ENCODE measurements at places on chromosomes 3 and 15.

DNA sequence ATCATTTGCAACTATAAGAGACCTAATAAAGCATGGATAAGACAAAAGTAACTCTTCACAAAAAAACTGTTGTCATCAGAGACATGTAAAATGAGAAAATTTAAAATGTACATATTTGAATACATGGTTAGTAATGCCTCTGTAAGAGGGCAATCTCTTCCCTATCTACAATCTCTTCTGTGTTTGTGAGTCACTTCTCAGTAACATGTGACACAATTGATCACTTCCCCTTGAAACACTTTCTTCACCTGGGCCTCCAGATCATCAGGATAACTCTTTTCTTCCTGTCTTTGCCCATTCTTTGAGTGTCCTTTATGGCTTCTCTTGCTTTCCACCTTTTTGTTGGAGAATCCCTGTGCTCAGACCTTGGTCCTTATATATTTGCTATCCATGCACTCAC lies 50.4 kb downstream of the TFDP2 start:
- no peak for DNase-seq

DNA sequence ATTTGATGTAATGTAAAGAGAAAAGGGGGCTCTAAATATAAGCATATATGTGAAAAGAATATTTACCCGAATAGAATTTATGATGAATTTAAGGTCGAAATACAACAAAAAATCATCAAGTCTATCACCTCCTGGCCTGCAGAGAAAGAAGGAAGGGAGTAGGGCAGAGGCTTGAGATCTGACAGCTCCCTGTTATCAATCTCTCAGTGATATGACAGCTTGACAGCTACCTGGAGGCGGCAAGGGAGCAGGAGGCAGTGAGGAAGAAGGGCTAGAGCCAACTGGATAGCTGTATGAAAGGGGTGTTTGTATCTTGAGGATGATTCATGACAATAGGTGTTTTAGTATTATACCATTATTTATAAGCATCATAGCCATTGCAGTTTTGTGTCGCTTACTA lies 299.8 kb upstream of the DNAJC19 start:
- DNase-seq, result no peak

- DNase-seq, result no peak
These were observed 54.5 kb upstream of the OCA2 start for GRCh38 chr15:28153492-28154119.

DNA sequence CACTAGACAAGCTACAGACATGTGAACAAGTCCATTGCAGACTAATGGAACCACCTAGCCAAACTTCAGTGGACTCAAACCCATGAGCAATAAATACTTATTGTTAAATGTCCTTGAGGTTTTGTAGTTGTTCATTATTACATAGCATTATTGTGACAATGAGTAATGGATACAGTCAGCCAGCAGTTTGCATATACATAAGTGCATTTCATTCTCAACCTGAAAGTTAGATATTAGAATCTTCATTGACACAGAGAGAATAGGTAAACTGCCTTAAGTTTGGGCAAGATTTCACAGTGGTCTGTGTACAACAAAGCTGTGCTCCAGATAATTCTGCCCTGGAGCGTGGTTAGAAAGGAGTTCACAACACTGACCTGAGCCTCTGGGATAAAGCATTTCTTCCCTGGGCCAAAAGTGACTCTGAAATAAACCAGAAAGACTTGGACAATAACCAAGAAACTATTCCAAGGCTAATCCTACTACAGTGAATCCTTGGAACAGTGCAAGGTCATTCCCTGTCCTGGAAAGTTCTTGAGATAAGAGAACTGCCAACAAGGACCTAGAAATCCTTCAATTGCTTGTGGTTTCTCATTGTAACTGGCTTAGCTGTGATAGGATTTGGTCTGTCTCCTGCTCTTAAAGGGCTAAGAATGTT lies 225.5 kb upstream of the STT3B start:
- no peak for DNase-seq

DNA sequence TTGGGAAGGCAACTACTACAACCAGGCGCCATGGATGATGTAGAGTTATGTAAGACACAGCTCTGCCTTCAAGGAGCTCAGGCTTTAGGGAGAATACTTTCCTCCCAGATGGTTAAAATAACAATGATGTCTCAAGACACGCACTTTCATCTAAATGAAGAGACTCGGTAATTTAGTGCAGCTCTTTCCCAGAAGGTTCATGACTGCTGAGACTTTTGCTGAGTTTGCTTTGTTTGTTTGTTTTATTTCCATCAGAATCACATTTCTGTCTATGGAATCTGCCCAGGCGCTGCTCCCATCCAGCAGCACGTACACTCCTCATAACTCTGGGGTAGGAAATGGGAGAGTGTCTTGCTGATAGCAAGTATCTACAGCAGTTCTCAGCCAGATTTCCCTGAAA lies 33.9 kb upstream of the MEX3B start:
- no peak for DNase-seq

DNA sequence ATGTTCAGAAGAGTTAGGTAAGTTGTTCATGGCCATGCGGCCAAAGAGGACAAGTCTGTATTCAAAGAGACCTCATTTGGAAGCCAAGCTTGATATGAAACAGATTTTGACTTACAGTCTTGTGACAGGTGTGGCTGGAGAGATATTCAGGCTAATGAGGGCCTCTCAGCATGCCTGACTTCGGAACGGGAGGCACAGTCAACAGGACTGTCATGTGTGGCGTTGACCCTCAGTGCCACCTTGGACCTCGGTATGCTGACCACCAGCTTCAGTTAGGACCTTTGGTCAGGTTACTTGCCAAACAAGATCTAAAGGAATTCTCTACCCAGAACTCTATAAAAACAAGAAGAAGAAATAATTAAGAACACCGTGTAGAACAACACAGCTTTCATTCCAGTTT lies 124.1 kb downstream of the CHST2 start:
- DNase-seq, result no peak

DNA sequence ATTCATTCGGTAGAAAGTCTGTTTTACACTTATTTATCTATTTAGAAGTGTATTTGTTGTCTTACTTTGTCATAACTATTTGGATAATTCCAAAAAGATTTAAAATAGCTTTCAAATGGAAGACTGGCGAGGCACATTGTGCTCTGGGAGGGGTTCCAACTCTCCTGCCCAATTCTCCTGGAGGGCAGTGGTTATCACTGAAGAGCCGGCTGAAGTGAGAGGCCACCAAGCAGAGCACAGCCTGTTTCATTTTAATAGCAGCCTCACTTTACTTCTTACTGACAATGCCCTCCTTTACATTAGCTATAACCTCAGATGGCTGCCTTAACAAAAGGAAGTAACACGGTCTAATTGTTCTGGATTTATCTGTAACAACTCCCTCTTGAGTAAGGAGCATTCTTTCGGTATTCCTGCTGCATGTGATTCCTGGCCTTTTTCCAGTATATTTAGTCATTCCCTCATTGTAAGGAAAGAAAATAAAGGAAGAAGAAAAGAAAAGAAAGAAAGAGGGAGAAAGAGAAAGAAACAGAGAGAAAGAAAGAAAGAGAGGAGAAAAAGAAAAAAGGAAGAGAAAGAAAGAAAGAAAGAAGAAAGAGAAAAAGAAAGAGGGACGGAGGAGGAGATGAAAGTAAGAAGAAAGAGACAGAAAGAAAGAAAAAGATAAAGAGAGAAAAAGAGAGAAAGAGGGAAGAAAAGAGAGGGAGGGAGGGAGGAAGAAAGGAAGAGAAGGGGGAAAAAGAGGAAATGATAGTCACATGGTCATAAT lies 339.8 kb upstream of the WNT5A start:
- DNase-seq, result no peak

GRCh38 chr15:39125904-39126303 lies 455.0 kb upstream of the THBS1 start:
- DNase-seq, result no peak

- no peak for DNase-seq
These were observed 53.3 kb upstream of the CPOX start for GRCh38 chr3:98646680-98647079.

DNA sequence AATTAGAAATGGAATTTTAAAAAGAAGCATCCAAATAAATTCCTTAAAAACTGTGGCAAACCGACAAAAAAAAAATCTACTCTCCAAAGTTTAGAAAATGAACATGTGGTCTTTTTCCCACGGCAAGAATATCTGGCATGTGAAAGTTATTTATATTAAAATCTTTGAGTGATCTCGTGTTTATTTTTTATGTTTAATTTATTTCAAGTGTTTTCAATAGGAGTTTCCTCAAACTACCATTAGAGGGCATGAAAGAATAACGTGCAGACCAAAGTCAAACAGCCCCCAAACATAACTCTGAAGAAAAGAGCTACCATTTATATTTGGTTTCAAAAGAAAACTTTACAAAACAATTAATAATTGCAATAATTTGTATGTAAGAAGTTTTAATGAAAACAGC lies 286.4 kb downstream of the ZIC4 start:
- DNase-seq, result no peak

GRCh38 chr3:60912142-60912541 lies 339.1 kb downstream of the FHIT start:
- no peak for DNase-seq

GRCh38 chr3:16146015-16146730 lies 28.3 kb upstream of the GALNT15 start:
- DNase-seq, result no peak

- DNase-seq, result no peak
These were observed 436.3 kb upstream of the SGO1 start for GRCh38 chr3:20622304-20622703.

GRCh38 chr3:153079386-153079785 lies 82.6 kb upstream of the RAP2B start:
- DNase-seq, result no peak

DNA sequence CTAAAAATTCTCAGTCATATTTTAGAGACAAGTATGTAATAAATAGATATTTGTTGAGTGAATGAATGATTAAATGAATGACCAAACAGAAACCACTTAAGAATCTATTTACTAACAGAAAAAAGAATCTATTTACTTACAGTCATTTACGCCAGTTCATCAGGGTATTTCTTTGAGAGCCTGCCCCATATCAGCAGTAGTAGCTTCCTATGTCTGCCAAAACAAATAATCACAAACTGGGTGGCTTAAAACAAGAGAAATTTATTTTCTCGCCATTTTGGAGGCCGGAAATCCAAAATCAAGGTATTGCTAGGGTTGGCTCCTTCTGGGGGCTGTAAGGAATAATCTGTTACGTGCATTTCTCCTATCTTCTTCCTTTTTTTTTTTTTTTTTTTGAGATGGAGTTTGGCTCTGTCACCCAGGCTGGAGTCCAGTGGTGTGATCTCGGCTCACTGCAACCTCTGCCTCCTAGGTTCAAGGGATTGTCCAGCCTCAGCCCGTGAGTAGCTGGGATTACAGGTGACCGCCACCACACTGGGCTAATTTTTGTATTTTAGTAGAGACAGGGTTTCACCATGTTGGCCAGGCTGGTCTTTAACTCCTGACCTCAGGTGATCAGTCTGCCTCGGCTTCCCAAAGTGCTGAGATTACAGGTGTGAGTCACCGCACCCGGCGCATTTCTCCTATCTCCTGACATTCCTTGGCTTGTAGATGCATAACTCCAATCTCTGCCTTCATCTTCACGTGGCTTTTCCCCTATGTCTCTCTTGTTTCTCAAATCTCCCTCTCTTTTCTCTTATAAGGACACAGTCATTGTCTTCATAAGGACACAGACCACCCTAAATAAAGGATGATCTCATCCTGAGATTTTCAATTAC lies 65.2 kb upstream of the SPPL2A start:
- no peak for DNase-seq

Measured in cortex of kidney (tissue), 1 donor.